ENCODE measurements at places on chromosomes 3 and 15.

GRCh38 chr15:48579945-48580671 is 65.4 kb downstream of the FBN1 start:
- no peaks in the 10 kb centered on the region for H3K36me3 ChIP-seq
- no peak overlapping the region for H3K27ac ChIP-seq

GRCh38 chr15:70522323-70522966 is 240.9 kb downstream of the UACA start:
- peaks cover 23% of the 10 kb centered on the region for H3K4me1 ChIP-seq
- H3K27me3 ChIP-seq = no peaks in the 10 kb centered on the region
- DNase-seq = no peak
- H3K36me3 ChIP-seq = no peaks in the 10 kb centered on the region

GRCh38 chr3:107315141-107315540 is 62.1 kb upstream of the CCDC54 start:
- H3K4me3 ChIP-seq = no peak overlapping the region
- H3K4me1 ChIP-seq = no peaks in the 10 kb centered on the region
- H3K27ac ChIP-seq = no peak overlapping the region
- no peaks in the 10 kb centered on the region for H3K36me3 ChIP-seq
- no peaks in the 10 kb centered on the region for H3K27me3 ChIP-seq
- DNase-seq = no peak

DNA sequence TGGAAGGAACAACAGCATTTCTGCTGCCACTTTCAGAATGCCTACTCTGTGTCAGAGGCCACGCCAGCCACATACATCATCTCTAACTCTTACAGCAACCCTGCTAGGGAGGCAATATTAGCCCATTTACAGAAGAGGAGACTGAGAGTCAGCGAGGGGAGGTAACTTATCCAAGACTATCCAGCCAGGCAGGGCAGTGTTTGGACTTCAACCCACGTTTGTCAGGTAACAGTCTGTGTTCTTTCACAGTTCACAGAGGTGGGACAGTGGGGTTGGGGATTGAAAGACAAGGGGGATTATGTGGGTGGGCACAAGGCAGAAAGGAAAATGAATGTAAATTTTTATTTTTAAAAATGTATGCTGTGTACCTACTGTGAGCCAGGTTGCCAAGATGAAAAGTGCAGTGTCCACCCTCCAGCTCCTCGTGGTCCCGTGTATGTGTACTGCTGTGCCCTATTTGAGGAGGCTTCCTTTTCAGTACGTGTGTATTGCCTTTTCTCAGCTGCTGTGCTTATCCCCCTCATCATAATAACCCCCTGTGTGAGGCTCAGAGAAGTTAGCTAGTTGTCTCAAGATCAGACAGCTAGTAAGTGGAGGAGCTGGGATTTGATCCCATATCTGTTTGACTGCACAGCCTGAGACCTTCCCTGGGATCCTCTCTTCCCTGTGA is 16.5 kb upstream of the ATP2B2 start:
- no peak overlapping the region for H3K27ac ChIP-seq
- peaks cover 99% of the 10 kb centered on the region for H3K27me3 ChIP-seq
- H3K4me1 ChIP-seq = no peaks in the 10 kb centered on the region
- no peaks in the 10 kb centered on the region for H3K36me3 ChIP-seq
- no peak overlapping the region for H3K4me3 ChIP-seq
- no peak for DNase-seq

All from PC-9 (cell line).